ENCODE measurements at places on chromosomes 2 and 18. TPM values are rescaled to one million over a fixed set of nuclear protein-coding genes. Genes with fewer than 3 reads are reported as not detected.
A peak's percentile ranks its signal among the peaks of the same experiment; 100 is the strongest.

Gene ZC3H15
- 61.4 TPM for total RNA-seq

Gene GPBAR1
- 0.81 TPM for total RNA-seq

Gene DUSP19
- total RNA-seq = 2.0 TPM

GRCh38 chr2:219595256-219595655, 2.4 kb upstream of the STK11IP start:
- DNase-seq = no peak

- DNase-seq = no peak
These were observed 141.0 kb downstream of the FMNL2 start for GRCh38 chr2:152475982-152476381.

DNA sequence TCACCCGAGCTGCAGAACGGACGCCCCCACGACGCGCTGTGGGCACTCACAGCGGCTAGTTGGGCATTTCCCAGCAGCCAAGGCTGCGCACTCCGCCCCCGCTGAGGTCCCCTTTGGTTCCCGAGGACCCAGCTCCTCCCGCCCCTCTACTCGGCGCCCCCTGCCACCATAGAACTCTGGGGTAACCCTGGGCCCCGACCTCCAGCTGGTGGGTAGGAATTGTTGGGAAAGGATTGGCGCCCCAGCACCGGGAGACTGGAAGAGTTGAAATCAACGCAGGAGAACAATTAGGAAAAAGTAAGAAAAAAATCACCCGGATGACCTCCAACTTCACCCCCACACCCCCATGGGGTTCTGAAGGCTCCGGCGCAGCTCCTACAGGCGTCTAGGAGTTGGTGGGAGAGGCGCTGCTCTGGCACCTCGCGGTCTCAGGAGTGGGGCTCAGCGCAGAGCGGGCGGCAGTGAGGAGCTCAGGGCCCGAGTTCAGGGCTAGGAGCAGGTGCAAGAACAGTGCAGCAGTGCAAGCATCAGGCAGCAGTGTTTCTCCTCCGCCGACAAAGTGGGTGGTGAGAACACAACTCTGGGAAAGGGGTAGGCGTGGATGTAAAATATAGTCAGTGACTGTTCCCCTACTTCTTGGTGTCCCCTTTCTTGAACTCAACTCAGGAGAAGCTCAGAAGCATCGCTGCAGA, 14.0 kb downstream of the POU3F3 start:
- DNase-seq = peak; percentile 12

- DNase-seq = no peak
These were observed 234.1 kb upstream of the ID2 start for GRCh38 chr2:8447610-8448221.

DNA sequence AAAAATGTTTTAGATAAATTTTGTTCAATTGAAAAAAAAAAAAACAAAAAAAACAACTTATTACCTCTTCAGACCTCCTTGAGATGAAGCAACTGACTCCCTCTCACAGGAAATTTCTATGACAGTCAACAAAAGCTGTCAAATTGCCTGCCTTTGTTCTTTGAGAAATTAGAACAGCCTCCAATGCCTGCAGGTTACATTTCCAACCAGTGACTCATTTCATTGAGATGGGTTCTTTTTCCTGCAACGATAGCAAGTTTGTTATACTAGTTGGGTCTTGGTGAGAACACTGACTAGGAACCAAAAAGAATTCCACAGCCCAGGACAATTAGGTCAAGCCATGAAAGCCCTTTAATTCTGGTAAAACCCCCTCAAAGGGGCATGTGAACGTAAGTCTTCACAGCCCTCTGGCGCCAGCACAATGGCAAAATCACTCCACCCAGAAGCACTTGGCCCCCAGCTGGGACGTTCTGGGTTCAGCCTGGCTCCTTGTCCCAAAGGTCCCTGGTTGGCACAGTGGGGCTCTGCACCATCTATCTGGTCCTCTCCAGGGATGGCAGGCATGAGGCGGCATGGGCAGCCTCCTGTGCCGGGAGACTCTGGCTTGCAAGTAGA, 87.0 kb downstream of the SPP2 start:
- no peak for DNase-seq

GRCh38 chr2:99957332-99958133, 184.9 kb downstream of the AFF3 start:
- DNase-seq = no peak

GRCh38 chr18:59623456-59624368, 73.5 kb downstream of the CCBE1 start:
- no peak for DNase-seq

DNA sequence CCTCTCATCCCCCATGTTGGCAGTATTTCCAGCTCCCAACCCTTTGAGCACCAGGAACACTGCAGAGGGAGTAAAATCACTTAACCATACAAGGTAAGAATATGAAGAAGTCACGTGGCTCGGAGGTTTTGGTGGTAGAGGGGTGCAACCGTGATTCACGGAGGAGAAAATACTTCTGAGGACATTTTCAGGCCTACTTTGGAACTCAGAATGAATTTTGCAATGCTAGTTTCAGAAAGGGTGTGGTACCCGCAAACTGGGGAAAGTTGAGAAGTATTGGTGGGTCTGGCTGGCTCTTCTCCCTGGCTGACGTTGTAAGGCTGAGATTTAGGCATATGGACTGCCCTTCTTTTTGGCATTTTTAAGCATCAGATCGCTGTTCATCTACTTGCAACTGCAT, 442 bp downstream of the SERPINB5 start:
- no peak for DNase-seq

DNA sequence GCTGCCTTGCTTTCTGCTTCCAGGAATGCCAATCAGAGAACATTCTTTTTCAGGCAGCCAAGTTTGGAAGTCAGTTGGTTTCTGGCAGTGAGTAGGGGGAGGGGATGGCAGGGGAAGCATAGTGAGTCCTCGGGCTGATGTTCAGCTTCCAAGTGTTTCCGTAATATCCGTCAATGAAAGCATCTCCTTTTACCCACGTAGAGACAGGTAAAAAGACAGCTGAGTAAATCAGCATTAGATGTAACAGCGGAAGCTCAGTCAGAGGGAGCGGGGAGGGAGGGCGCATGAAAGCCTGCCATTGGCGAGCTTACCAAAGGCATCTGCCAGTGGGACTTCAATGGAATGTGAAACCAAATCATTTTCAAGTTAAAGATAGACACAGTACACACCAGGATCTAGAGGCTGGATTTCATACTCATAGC, 117.1 kb upstream of the DTNA start:
- DNase-seq = no peak
